ENCODE measurements at places on chromosomes 16 and 17. TPM values are rescaled to one million over a fixed set of nuclear protein-coding genes. Genes with fewer than 3 reads are reported as not detected.

DNA sequence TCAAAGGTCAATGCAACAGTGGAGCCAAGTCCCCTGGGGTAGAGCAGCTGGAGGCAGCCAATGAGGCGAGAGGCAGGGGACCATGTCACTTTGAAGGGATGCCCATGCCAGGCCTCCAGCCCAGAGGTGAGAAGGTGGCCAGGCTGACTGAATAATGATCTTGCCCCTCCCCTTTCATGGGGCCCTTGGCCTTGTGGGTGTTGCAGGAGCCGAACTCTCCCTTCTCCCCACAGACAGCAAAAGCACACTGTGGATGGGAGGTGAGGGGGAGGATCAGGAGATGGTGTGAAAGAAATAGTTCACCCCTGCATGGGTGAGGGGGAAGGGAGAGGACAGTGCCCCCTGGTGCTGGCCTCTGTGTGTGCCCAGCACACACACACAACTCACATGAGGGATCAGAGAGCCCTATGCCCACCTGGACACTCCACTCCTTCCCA lies 15.8 kb upstream of the TBX21 start:
- H3K36me3 ChIP-seq = no peaks in the 10 kb centered on the region
- no peaks in the 10 kb centered on the region for H3K4me1 ChIP-seq
- peaks cover 8% of the 10 kb centered on the region for H3K27me3 ChIP-seq
- H3K4me3 ChIP-seq = no peak overlapping the region
- no peak for DNase-seq

GRCh38 chr16:22006636-22007035 lies 1.3 kb upstream of the MOSMO start:
- H3K36me3 ChIP-seq = no peaks in the 10 kb centered on the region
- H3K27me3 ChIP-seq = no peaks in the 10 kb centered on the region
- DNase-seq = no peak

DNA sequence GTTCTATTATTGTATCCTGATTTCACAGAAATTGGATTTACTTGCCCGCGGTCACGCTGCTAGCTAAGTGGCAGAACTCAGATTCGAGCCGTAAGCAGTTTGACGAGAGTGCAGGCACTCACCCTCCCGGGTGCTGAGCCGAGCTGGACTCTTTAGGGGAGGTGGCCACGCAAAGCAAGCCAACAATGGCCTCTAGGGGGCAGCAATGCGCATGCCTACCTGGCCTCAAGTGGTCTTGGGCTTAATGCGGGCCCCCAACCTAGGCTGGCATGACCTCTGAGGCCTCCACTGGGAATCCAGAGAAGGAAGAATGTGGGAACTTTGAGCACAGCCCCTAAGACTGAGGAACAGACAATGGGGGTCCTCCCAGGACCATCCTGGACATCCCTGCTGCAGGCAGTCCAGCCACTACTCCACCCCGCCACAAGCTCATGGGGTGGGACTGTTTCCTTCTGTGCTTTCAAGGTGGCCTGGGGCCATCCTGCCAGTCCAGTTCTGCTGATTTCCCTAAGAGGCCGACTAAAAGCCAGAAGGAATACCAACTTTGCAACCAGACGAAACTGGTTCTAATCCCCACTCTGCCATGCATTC lies 276.5 kb downstream of the XYLT1 start:
- H3K27me3 ChIP-seq = no peaks in the 10 kb centered on the region
- H3K4me3 ChIP-seq = no peak overlapping the region
- DNase-seq = no peak
- peaks cover 10% of the 10 kb centered on the region for H3K36me3 ChIP-seq
- H3K27ac ChIP-seq = no peak overlapping the region
- H3K4me1 ChIP-seq = no peaks in the 10 kb centered on the region

The ZNF764 gene
- 8.5 TPM for total RNA-seq

The DHX58 gene
- 13.7 TPM for total RNA-seq

DNA sequence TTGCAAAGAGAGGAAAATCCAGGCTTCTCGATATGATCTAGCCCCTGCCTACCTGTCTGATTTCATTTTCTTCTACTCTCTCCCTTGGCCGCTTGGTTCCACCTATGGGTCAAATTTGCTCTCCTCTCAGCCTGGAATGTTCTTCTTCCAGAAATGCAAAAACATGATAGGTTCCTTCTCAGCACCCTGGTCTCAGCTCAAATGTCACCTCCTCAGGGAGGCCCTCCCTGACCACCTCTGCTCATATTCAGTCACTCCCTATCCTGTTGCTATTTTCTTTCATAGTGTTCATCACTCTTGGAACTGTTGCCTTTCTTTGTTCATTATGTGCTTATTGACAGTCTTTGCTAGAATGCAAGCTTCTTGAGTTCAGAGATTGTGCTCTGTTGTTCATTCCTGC lies 208.6 kb downstream of the KATNIP start:
- H3K27me3 ChIP-seq = no peaks in the 10 kb centered on the region
- peaks cover 31% of the 10 kb centered on the region for H3K4me1 ChIP-seq
- H3K36me3 ChIP-seq = peaks cover 16% of the 10 kb centered on the region
- DNase-seq = no peak

The KRT33A gene
- not detected for total RNA-seq

The ANKRD13B gene
- 35.5 TPM for total RNA-seq

GRCh38 chr16:17343028-17343427 lies 127.7 kb downstream of the XYLT1 start:
- H3K4me3 ChIP-seq = no peak overlapping the region
- no peaks in the 10 kb centered on the region for H3K27me3 ChIP-seq
- H3K36me3 ChIP-seq = no peaks in the 10 kb centered on the region
- no peak for DNase-seq
- H3K27ac ChIP-seq = no peak overlapping the region

The ZFHX3 gene
- total RNA-seq = 70.1 TPM

DNA sequence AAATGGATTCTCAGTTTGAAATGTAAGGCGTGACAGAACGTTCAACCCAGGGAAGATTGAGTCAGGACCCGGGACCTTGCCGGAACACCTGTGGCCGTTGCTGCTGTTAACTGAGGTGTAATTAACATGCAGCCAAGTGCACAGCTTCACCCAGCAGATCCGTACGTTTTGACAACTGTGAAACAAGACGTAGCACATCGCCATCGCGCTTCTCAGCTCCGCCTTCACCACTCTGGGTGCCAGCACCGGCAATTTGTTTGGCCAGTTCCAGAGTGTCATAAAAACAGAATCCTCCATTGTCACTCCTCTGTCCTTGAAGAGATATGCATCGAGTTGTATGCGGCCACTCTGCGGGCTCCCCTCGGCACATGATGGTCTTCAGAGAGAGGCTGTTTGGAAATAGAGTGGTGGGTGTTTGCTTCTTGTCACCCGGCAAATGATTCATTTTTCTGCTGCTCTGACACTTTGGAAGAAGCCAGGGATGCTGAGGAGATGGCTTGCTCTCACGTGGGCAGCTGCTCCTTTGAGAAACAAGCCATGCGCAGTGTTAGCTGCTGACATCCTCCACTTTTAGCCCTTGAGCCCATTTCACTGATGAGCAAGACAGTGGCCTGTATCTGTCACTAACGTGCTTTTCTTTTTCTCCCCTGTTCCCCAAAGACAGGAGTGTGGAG lies 22.6 kb downstream of the NAA60 start:
- no peak overlapping the region for H3K4me3 ChIP-seq
- H3K4me1 ChIP-seq = peaks cover 4% of the 10 kb centered on the region
- DNase-seq = no peak
- H3K27ac ChIP-seq = no peak overlapping the region

The MYH2 gene
- total RNA-seq = 11.9 TPM

- DNase-seq = no peak
- H3K4me1 ChIP-seq = no peaks in the 10 kb centered on the region
- H3K36me3 ChIP-seq = no peaks in the 10 kb centered on the region
These were observed 35.8 kb downstream of the CDH1 start for GRCh38 chr16:68772871-68773270.

DNA sequence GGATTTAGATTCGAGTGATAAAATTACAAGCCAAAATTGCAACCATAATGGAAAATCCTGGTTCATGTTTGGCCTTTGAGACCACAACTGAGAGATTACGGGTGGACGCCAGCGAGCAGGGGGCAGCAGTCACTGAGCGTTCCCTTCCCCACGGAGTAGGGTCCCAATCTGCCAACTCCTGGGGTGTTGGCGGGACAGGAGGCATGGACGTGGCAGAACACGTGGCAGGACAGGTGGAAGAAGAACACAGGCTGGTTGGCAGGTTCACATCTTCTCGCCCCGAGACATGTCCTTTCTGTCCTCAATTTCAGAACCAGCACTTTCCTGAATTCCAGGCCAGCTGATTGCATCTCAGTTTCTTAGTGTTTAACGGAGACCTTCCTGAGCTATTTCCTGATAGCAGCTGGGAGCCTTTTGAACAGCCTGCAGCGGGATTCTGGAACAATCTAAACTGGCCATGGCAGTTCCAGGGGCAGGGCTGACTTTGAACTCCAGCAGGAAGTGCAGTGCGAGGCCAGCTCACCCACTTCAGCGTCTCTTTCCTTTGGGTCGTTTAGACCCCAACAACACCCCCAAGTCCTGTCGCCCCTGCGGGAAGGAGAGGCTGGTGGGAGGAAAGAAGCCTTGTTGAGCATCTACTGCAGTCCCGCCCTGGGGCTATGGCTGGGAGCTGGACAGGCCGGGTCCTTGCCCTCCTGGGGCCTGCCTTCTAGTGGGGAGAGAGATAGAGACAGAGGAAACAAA lies 159.1 kb upstream of the FOXF1 start:
- DNase-seq = no peak
- no peaks in the 10 kb centered on the region for H3K36me3 ChIP-seq
- H3K27ac ChIP-seq = no peak overlapping the region
- H3K27me3 ChIP-seq = peaks cover 4% of the 10 kb centered on the region
- H3K4me3 ChIP-seq = no peak overlapping the region

DNA sequence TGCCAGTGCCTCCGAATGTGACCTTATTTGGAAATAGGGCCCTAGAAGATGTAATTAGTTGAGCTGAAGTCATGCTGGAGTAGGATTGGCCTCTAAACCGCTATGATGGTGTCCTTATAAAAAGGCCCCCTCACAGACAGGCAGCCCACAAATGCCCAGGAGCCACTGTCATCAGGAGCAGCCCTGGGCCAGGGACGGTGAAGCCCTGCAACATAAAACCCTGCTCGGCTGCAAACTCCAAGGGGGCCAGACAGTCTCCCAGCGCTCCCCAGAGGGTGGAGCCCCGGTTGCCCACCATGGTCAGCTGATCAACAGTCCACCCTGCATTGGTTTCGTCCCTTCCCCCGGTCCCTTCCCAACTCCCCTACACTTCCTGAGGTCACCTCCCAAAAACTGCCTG lies 351.7 kb downstream of the FOXL1 start:
- no peaks in the 10 kb centered on the region for H3K36me3 ChIP-seq
- H3K4me1 ChIP-seq = peaks cover 19% of the 10 kb centered on the region
- no peak for DNase-seq
- H3K4me3 ChIP-seq = peak overlapping the region; percentile 65
- peak overlapping the region; percentile 85 for H3K27ac ChIP-seq
- H3K27me3 ChIP-seq = no peaks in the 10 kb centered on the region

- H3K4me3 ChIP-seq = no peak overlapping the region
- H3K27ac ChIP-seq = no peak overlapping the region
- no peaks in the 10 kb centered on the region for H3K27me3 ChIP-seq
- no peaks in the 10 kb centered on the region for H3K4me1 ChIP-seq
These were observed 51.8 kb upstream of the CDC42EP4 start for GRCh38 chr17:73363442-73364154.

DNA sequence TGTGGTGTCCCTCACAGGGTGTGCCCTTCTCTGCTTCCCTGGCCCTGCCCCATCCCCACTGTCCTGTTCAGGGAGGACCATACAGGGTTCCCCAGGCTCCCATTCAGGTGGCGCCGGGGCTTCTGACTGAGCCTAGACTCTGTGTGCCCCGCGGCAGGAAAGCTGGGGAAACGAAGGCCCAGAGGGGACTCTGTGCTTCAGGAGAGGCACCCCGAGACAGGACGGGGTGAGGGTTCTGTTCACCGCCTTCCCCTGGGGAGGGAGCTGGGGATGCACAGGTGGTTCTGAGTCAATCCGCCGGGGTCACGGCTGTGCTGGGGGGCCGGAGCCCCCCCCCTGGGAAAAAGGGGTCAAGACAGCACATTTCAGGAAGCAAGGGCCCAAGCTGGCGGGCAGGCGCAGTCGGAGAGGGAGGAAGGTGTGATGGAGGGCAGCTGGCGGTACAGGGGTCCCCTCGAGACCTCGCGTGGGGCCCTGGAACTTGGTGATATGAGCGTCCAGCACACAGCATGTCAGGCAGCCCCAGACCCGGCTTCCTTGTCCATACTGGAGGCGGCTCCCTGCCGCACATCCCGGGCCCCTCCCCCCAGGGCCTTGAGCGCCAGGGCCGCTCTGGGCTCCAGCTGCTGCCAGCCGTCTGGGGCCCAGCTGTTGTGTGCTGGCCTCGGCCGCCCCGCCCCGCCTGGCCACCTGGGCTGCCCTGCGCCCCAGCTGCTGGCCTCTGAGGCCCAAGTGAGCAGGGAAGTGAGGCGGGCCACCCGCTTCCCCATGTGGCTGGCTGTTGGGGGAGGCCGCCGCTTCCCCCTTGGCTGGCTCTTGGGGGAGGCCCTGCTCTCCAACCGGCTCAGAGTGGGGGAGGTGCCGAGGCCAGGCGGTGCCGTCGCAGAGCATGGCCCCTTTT lies 5.6 kb upstream of the NOTUM start:
- no peak for DNase-seq
- no peak overlapping the region for H3K27ac ChIP-seq
- no peak overlapping the region for H3K4me3 ChIP-seq
- H3K27me3 ChIP-seq = no peaks in the 10 kb centered on the region
- peaks cover 11% of the 10 kb centered on the region for H3K4me1 ChIP-seq

- peaks cover 9% of the 10 kb centered on the region for H3K4me1 ChIP-seq
- no peak for DNase-seq
These were observed 231.6 kb upstream of the CDH5 start for GRCh38 chr16:66134875-66135274.

DNA sequence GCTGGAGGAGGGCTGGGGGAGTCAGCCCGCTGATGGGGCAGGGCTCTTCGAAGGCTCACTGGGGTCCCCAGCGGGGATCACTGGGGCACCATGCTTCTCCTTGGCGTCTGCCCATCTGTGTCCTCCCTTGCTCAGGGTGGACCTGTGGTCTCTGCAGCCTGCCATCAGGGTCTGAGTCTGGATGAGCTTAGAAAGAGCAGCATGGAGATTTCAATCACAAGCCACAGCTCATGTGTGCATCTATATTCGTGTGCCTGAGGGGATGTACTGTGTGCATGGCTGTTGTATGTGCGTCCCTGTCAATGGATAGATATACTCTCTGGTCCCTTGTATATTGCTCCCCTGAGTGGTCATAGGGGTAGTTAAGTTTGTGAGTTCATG lies 126.6 kb upstream of the SDK2 start:
- no peaks in the 10 kb centered on the region for H3K36me3 ChIP-seq
- peak overlapping the region; percentile 6 for H3K4me3 ChIP-seq
- no peaks in the 10 kb centered on the region for H3K27me3 ChIP-seq
- peak overlapping the region; percentile 8 for H3K27ac ChIP-seq
- no peak for DNase-seq

DNA sequence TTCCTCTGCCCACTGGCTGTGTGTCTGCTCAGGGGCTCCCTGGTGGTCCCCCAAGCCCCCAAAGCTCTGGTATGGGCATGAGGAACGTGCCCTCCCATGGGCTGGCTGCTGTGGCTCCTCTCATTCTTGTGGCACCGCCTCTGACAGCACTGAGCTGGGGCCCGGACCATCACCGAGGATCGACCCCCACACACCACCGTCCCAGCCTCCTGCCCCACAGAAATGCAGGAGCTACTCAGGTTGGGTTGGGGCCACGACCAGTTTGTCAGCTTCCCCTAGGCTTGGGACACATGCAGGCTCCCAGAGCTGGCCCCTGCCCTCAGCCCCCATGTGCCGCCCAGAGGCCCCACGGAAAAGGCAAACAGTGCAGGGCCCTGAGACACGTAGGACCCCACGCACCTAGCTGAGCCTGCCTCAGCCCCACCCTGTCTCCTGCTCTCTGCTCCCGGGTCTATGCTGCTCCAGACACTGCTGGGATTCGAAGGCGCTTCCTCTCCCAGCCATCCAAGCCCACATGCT lies 3.3 kb upstream of the CASKIN1 start:
- H3K36me3 ChIP-seq = no peaks in the 10 kb centered on the region
- H3K4me1 ChIP-seq = peaks cover 18% of the 10 kb centered on the region
- H3K27ac ChIP-seq = no peak overlapping the region
- peaks cover 8% of the 10 kb centered on the region for H3K27me3 ChIP-seq
